Ascending aorta (tissue), 2 donors: ENCODE measurements at places on chromosomes 2 and 18. TPM values are rescaled to one million over a fixed set of nuclear protein-coding genes. Genes with fewer than 3 reads are reported as not detected.

- no peak for DNase-seq
These were observed 1228.2 kb upstream of the DDX18 start for GRCh38 chr2:116586328-116586689.

DNA sequence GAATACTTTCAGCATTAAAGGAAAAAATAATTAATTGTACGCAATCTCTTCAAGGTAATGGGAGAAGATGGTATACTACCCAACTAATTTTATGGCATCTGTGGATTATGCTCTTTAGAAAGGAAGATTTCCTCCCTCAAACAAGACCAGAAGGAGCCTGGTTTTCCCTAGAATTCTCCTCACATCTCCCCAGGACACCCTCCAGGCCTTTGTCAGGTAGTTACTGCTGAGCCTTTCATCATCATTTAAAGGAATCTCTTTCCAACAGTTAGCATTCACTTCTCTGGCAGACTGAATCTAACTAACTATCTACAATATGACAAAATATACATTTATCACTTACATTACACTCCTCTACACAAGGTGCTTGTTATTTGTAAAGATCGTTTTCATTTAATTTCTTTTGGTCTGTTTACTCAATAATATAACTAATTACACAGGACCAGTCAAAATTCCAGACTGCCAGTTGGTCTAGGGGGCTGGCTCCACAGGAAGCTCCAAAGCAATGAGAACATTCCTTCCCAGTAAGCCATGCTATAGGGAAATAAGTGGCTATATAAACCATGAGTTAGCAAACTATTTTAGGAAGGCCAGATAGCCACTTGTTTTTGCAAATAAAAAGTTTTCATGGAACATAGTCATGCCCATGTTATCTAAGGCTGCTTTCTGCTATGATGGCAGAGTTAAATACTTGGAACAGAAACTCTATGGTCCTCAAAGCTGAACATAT lies 19.1 kb downstream of the ZNF24 start:
- no peak for DNase-seq

GRCh38 chr2:109364217-109364616 lies 235.2 kb downstream of the SH3RF3 start:
- DNase-seq = no peak

The IRS1 gene
- total RNA-seq = 18.6 TPM

GRCh38 chr2:213649176-213649575 lies 364.9 kb downstream of the SPAG16 start:
- no peak for DNase-seq

The FTCDNL1 gene
- 3.4 TPM for total RNA-seq

DNA sequence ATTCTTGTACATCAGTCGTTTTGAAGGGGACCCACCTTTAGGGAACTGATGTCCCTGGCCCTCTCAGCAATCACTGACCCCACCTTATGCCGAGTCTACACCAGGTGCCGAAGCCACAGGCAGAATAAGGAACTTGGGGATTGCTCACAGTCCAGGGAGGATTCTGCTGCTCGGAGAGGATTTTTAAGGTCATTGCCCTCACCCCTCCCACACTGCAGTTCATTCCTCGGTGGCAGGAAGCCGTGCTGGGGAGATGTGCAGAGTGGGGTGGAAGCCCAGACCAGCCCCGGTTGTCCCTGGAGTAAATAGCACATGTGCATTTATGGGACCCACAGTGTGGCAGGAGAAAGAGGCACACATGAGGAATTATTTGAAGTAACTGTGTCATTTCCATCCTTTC lies 50.4 kb downstream of the PLB1 start:
- no peak for DNase-seq

GRCh38 chr2:3301001-3301400 lies 76.6 kb downstream of the EIPR1 start:
- DNase-seq = no peak
